ENCODE measurements at places on chromosomes 7 and 10. TPM values are rescaled to one million over a fixed set of nuclear protein-coding genes. Genes with fewer than 3 reads are reported as not detected.

DNA sequence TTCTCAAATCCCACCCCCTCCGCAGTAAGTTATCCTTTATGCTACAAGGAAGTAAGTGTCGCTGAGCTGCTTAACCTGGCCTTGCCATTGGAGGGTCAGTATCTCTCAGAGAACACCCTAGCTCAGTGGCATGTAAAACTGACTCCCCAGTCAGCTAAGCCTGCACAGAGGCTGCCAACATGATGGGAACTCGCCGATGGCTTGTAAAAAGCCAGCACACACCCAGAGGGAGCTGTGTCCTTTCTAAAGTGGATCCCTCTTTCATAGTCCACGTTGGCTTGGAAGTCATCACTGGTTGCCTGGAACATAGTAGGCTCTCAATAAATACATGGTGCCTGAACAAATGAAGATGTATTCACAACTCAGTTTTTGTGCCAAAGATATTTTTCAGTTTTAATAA lies 249.1 kb upstream of the YAE1 start:
- no peak for DNase-seq

GRCh38 chr10:5553400-5554170 lies 28.8 kb downstream of the CALML3 start:
- no peak for DNase-seq

The FRG2B gene
- under 0.01 TPM for total RNA-seq

DNA sequence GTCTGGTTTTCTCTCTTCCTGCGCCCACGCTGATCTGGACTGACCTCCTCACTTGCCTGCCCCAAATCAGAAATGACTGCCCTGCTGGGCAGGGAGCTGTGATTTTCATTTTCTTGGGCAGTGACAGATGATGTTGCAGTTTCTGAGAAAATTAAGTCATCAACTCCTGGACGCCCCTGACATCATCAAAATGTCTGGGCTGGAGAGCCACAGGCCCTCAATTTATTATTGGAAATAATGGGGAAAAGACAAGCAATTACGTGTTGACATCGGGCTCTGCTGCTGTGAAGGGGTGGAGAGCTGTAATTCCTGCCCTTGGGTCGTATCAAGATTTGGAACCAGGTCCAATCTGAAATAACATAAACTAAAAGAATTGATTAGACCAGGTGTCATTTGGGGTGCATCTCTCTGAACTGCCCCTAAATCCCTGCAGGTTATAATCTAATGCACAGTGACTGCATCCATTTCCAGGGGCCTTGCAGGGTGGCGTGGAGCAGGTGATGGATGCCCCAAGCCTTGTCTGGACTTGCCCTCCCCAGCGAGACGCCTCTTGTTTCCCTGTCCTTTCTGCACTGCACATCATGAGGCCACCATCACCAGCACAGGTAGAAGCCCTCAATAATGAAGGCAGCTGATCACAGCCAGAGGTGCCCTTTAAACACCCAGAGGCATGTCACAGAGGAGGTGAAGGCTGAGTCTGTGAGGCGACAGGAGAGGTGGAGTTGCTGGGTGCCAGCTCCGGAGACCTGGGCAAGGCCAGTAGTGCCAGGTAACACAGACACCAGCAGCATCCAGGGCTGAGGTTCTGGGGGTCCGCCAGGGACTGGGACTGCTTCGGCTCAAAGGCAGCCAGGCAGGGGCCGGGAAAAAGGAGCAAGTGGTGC lies 98.7 kb downstream of the HTR5A start:
- DNase-seq: no peak

- DNase-seq: no peak
These were observed 276.9 kb downstream of the TCF7L2 start for GRCh38 chr10:113226831-113227445.

The C10orf53 gene
- total RNA-seq: not detected

The MKX gene
- total RNA-seq: 6.9 TPM

DNA sequence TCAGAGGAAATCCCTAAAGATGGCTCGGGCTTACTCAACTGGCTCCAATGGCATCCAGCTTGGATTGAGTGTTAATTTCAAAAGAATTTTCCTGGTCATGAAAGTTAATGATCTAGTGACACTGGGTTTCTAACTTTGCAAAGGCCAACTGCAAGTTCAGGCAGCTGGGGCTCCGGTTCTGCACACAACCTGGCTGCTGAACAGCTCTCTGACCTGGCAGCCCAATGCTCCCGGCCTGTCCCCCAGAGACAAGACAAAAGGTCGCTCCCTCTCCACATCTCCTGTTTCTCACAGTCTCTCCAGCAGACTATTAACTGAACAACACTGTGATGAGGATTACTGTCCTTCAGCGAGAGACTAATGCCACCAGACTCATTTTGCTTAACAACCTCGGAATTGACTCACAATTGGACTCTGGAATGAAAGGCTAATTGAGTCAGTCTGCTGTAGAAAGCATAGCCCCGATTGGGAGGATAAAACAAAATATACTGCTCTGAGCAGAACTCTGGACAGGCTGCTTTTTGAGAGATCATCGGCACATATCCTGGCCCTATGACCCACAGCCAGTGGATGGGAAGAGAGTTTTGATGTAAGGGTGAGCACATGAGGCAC lies 174.5 kb downstream of the GFRA1 start:
- DNase-seq: no peak

The SLC13A1 gene
- not detected for total RNA-seq

DNA sequence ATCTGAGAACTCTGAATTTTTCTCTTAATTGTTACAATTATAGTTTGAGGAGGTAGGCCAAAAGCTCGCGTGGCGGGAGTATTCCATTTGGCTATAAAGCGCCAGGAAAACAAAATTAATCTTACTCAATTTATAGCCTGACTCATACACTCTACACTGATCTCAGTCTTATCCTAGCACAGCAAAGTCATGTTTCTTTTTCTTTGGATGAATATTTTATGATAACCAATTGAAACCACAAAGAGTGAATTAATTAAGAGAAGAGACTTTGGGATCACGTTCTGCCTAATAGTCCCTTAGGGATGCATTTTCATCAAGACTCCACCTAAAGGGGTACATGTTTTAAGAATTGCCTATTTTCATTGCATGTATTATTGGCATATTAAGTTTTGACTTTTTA lies 420.8 kb downstream of the HGF start:
- no peak for DNase-seq

DNA sequence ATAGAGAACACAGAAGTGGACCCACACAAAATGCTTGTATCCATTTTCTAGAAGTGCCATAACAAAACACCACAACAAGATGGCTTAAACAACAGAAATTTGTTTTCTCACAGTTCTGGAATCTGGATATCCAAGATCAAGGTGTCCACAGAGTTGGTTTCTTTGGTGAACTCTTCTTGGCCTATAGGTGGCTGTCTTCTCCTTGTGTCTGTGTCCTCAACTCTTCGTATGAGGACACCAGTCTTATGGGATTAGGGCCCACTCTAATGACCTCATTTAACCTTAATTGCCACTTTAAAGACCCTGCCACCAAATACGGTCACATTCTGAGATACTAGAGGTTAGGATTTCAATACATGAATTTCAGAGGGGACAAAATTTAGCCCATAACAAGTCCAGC lies 30.8 kb upstream of the C10orf71 start:
- no peak for DNase-seq

DNA sequence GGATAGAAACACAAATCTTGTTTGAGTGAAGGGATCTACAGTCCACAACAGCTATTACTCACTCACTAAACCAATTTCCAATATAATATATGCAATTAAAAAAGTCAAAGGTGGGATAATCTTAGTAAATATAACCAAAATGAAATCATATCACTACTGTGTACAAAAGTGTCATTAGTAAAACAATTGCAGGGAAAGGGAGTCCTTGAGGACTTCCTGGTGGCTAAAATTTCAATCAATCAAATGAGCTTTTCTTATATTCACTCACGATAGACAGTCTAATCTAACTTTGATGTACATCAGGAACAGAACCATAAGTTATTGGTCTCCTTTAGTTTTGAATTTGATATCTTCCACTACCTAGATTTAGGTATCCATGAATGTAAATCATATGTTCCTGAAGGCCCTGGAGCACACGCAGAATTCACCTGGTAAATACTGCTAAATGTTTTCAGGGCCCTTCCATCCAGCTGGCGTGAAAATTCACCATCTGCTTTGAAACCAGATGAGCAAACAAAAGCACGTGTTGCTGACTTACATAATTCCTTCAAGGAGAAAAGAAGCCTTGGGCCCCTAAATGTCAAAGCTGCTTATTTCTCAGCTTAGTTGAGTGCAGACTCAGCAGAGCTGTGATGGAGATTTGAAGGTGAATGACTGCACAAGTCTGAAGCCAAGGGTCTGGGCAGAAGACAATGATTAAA lies 159.3 kb upstream of the TMEM196 start:
- no peak for DNase-seq

The PNLIPRP2 gene
- not detected for total RNA-seq

DNA sequence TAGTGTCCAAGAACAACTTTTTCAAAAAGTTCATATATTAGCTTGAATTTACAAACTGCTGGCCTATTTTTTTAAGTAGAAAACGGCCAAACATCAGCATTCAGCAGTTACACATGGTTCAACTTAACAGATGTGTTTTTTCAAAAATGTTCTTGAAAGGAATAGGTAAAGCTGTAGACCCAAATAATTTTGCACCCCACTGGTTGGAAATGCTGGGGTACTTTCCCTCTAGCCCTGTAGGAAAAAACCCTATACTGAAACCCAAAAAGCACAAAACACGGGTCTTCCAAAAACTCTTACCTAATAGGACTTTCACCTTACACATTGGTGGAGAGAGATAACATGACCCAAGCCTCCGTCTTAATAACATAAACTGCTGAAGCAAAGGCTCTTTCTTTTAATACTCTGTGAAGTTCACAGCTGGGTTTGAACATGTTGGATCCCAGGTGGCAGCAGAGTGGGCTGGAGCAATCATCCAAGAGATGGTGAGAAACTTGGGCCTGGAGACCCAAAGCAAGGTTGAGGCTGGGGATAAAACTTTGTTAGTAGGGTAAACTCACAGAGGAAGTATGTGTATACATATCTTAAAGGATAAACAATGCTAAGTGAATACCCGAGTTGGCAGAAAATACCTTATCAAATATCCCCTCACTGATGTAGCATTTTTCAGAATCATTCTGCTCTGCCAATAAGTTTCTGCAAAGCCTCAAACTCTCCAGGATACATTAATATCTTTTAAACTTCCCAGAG lies 629 bp upstream of the DNAJC9 start:
- peak; percentile 10 for DNase-seq

GRCh38 chr10:89101943-89102342 lies 105.2 kb downstream of the CH25H start:
- no peak for DNase-seq

DNA sequence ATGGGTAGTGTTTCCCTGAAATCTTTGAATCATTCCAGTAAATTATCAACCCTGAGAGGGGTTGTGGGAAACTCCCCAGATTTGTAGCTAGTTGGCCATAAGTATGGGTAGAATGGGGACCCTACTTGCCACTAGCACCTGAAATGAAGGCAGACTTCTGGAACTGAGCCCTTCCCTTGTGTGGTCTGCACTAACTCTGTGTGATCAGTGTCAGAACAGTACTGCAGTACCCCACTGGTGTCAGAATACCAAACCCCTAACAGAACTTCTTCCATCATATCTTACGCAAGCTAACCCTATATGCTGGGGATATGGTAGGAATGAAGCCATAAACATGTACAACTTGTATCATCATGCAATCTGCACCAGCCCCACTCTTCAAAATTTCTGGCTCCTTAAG lies 50.8 kb downstream of the ABI1 start:
- DNase-seq: no peak

GRCh38 chr7:45171946-45172345 lies 14.4 kb downstream of the RAMP3 start:
- DNase-seq: no peak

The SRPK2 gene
- 64.7 TPM for total RNA-seq

The RTKN2 gene
- total RNA-seq: 15.1 TPM

The ANKRD61 gene
- not detected for total RNA-seq

The GCK gene
- total RNA-seq: 0.43 TPM

- no peak for DNase-seq
These were observed 30.3 kb upstream of the TRIM24 start for GRCh38 chr7:138429577-138430250.

GRCh38 chr7:45155357-45155900 lies 2.2 kb upstream of the RAMP3 start:
- DNase-seq: no peak

GRCh38 chr7:2523461-2523936 lies 3.9 kb downstream of the LFNG start:
- DNase-seq: no peak

DNA sequence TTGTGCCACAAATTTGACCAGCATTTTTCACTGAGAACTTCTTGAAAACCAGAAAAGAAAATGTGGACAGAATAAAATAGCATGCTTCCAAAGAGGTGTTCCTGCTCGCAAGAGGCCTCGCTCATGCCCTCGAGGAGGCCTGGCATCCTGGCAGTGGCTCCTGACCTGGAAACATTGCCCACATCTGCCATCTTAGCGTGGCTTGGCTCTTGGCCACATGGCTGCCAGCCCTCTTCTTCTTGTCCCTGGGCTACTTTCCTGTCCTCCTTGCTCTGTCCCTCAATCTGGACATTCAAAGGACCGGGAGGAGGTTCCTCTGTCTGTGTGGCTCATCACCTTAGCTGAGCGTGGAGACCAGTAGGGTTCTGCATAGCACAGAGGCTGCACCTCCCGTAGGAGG lies 131.6 kb upstream of the TMEM72 start:
- DNase-seq: no peak

DNA sequence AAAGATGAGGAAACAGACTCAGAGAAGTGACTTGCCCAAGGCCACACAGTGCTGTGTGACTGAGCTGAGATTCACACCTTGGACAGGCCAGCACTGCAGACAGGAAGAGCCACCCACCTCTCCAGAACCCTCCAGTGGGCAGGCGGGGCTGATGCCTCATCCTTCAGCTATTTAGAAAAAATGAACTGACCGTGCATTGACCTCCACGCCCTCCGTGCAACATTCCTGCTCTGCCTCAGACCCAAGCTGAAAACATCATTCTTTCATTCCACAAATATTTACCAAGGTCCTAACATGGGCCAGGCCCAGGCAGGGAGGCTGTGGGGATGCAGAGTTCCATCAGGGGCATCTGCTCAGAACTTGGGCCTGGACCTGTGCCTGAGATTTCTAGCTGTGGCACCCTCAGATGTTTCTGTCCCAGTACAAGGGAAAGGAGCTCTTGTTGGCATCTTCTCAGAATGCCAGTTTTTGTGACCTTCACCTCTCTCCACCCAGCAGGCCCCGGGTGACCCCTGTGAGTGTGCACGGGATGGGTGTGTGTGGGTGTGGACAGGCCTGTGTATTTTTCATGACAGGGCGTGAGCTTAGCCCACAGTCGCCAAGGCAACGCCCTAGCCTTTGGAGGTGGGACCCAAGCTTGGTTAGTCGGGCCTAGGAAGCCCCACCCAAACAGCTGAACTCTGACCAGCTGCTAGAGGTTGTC lies 6.5 kb downstream of the VSIR start:
- DNase-seq: peak; percentile 94

The GDF2 gene
- not detected for total RNA-seq
